ENCODE measurements at places on chromosomes 2 and 18.

- DNase-seq: no peak
Observed at GRCh38 chr2:219718066-219718465, 90.6 kb downstream of the SLC4A3 start.

GRCh38 chr2:101883860-101884259 lies 107.9 kb upstream of the IL1R2 start:
- DNase-seq: peak; percentile 31

GRCh38 chr2:235940330-235940729 lies 227.9 kb downstream of the GBX2 start:
- DNase-seq: peak; percentile 31

GRCh38 chr2:193583638-193584400 lies 1389.1 kb upstream of the TMEFF2 start:
- DNase-seq: no peak

DNA sequence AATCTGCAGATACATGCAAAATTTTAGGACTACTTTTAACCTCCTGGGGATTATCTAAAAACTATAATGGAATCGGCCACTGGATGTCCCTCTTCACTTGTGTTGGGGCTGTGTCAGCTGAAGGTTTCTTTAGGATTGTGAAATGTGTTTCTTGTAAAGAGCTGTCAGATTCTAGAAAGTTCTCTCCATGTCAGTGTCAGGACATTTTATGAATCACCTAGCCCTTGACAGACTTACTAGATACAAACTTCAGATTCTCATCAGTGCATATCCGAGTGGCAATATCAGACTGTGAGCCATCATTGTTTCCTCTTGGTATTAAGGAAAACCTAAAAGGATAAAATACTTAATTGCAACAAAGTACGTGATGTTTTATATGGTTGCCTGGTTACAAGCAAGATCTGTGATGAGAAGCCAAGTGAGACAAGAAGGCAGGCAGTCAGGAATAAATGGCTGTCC lies 107.3 kb downstream of the CPS1 start:
- DNase-seq: no peak

DNA sequence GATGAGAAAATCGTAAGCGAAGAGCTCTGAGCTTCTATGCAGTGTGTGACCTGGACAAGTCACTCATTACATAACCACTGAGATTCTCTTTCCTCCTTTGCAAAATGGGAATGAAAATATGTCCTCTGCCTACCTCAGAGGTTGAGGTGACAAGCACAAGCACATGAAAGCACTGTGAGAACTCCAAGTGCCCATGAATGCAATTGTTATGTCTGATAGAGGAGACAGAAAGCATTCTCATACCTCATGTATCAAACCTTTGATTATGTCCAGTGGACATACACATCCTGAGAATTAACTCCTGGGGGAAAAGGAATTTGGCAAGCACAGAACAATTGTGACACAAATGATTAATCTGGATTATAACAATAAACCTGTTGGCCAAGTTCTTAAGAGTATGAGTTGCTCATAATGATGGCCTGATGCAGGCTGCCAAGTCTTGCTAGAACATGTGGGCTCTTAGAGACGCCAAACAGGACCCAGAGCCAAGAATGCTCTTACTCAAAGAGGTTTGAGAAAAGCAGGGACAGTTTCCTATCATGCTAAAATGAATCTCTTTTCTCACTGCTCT lies 8.5 kb upstream of the RMDN2 start:
- DNase-seq: no peak

DNA sequence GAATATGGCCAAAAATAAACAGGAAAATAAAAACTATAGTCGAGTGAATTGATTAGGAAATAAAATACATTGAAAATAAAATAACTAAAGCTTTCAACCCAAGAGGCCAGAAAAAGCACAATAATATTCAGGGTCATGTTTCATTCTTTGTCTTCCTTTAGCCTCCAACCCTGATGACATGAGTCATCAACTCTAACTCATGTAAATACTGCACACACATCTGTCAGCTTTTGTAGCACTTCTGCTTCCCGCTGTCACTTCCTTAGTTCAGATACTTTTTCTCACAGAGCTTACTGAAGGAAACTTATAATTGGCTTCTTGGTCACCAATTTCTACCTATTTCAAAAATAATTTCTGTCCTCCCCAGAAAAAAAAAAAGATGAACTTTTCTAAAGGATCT lies 112.8 kb downstream of the UPP2 start:
- no peak for DNase-seq

DNA sequence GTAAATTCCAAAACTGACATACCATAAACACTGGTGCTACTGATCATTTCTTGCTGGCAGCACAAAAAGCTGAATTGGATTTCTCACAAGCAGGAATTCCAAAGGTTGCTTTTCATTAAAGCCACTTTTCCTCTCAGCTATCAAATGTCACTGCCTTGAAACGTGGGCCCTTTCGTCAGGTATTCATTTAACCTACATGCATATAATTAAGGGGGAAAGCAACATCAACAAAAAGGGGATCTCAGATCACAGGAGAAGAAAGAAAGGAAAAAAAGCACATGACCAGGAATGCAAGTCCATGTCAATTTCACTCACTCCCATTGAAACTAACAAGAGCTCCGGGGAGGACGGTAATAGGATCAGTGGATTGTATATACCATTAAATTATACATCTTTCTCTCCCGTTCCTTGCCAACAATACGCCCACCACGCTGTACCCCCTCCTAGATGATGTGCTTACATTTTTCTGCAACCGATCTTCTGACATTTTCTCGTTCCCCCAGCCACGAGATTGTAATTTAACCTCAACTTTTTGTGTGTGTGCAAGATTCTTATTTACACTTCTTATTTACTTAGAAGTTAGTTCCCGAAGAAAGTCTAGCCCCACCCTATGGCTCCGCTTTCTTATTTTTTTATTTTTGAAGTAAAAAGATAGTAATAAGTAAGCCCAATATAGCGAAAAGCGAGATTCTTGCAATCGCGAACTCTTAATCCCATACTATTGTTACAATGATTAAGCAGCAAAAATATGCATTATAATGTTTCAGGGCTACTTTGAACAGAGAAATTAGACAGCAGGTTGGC lies 725 bp downstream of the FIGN start:
- no peak for DNase-seq

DNA sequence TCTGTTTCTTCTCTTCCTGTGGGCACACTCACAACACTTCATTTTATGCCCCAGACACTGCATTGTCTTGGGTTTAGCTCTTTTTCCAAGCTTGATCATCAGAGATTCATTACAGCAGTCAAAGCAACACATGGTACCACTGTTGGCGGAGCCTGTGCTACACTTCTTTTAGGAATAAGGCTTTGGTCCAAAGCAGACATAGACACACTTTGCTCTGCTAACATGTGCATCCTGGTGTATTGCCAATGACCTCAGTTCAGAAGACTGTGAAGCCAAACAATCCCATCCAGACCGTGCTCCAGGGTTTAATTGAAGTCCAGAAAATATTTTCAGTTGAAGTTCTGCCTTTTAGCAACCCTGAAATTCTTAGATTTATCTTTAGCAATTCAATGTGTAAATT lies 354.6 kb upstream of the RAB12 start:
- DNase-seq: no peak

Measured in ovary (tissue), 10 donors.